ENCODE measurements at places on chromosomes 11 and 22.

DNA sequence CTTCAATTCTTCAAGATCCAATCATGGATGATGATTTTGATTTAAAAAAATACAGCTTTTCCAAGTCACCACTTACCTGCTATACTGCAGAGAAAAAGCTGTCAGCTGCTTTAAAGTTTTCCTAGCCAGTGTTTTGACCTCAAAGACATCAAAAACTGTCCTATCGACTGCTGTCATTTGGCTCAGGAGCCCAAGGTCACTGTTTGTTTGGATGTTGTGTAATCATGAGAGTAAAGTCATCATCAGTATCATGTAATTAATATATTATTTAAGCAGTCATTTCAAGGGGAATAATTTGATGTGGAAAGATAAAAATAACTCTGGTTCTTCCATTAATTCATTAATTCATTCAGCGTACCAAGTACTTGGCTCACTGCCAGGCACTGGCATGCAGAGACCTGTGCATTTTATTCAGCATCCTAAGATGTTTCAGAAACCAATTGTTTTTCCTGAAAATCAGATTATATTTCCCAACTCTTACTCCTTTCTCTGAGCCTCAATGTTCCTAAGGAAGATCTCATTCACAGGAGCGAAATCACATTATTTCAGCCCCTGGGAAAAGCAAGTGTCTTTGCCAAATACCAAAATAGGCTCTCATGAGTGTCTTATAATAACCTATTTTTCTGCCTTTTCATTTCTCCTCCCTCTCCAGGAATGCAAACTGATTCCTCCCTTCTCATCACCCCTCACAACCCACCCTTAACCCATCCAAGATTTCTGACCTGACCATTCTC, 59.9 kb downstream of the SLC1A2 start:
- no peak for DNase-seq

DNA sequence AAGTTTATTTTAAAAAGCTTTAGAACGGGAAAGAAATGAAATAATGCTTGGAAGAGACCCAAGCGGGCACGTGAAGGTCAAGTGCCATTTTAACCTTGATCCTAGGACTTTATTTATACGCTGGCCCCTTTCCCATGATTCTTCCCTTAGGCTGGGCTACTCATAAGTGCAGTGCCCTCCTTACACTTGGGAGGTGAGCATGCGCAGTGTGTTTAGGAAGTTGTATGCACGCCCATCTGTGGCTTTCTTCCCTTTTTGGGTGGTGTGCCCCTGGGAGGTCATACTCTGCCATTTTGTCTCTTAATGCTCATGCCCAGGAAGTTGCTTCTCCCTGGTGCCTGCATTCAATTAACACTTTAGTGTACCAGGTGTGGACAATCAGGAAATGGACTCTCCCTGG, 239.7 kb downstream of the SWAP70 start:
- no peak for DNase-seq

- peak; percentile 69 for DNase-seq
These were observed 13.7 kb upstream of the ST3GAL4 start for GRCh38 chr11:126341760-126342161.

- DNase-seq, result no peak
These were observed 4.6 kb upstream of the PAMR1 start for GRCh38 chr11:35529971-35530495.

GRCh38 chr11:124481365-124482323, 36.1 kb upstream of the OR8B8 start:
- no peak for DNase-seq

- DNase-seq, result no peak
These were observed 159.8 kb downstream of the ADAMTS15 start for GRCh38 chr11:130608287-130608686.

DNA sequence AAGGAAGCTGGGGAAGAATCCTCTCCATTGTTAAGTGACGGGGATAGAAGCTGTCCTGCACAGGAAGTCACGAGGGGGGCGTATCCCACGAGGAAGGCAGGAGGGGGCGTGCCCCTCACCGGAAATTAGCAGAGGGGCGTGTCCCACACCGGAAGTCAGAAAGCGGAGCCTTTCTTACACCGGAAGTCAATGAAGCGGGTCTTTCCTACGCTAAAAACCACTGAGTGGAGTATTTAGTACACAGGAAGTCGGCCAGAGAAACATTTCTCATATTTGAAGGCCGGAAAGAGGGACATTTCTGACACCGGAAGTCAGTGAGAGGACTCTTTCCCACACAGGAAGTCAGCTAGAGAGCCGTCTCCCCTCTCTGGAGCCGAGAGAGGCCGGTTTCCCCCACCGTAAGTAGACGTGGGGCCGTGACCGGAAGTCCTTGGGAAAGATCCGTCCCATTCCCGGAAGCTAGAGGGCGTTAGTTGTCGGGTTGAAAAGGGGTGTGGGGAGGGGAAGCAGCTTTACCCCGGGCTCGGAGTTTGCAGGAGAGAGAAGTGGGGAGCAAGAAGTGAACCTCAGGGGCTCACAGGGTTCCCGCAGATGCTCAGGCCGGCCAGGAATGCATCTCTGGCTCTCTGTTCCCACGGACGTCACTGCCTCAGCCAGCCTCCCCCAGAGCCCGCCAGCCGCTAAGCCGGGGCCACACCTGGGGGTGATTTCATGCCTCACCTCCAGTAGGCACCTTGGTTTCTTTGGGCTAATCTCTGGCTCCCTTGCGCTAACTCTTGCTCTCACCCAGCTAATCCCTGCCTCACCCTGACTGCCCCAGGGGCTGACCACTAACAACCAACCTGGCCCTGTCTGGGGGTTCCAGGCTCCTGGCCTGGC, 15.4 kb downstream of the MIAT start:
- peak; percentile 92 for DNase-seq

DNA sequence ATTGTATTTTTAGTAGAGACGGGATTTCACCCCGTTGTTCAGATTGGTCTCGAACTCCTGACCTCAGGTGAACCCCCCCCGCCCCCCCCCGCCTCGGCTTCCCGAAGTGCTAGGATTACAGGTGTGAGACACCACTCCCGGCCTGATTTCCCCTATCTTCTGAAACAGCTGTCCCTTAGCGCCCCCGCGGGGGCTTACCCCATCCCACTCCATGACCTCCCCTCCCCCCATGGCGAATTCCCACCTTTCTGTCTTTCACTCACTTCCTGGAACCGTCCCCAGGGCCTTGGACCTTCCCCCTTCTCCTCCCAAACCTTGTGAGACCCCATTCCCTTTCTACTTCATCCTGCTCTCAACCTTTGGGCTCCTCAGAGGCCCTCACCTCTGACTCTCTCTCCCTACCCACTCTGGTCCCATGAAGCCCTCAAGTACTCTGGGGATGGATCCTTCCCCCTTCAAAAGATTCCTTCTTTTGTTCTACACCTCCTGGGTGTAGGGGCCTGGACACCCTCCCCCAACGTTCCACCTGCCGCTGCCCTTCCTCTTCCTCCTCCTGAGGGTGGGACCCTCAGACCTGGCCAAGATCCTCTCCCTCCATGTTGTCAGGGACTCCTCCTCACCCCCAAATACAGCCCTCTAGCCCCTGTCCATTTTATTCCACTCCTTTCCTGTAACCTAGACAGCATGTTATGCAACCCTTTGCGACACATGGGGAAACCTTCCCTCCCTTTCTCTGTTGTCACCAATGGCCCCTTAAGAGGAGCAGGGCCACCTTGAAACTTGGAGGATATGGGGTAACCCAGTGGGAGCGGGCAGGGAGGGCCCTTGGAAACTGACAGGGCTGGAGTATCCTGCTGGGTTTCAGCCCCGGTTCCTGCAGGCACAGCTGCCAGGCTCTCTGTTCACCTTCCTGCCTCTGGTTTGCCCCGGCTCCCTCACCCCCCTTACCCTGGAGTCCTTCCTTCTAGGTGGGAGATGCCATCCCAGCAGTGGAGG, 1.1 kb downstream of the PRDX5 start:
- no peak for DNase-seq

DNA sequence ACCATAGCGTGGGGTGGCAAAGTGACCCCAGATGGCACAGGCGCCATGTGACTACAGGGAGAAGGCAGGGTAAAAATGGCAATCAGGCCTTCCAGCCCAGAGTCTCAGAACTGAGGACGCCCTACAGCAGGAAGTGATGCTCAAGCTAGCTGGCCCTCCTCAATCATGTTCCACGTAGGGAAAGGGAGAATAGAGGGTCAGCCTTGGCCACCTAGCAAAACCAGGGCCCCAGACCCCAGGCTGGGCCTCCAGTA, 978 bp upstream of the ANKRD13D start:
- DNase-seq, result no peak

GRCh38 chr11:28632338-28632737, 524.1 kb downstream of the METTL15 start:
- no peak for DNase-seq

DNA sequence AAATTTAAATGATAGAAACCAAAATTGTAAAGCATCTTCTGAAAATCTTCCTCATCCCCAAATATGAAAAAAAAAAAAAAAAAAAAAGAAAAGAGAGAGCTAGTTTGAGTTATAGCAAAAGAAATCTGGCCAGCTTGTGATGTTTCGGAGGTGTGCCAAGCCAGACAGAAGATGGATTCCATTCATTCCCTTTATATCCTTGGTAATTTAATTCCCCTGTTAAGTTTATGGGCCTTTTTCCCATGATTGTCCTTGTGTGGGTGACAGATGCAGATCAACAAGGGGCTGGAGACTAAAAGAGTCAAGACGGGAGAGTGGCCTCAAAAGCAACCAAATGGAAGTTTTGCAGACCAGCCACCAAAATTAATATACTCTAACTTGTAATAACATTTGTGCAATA, 47.6 kb upstream of the PARVA start:
- no peak for DNase-seq

DNA sequence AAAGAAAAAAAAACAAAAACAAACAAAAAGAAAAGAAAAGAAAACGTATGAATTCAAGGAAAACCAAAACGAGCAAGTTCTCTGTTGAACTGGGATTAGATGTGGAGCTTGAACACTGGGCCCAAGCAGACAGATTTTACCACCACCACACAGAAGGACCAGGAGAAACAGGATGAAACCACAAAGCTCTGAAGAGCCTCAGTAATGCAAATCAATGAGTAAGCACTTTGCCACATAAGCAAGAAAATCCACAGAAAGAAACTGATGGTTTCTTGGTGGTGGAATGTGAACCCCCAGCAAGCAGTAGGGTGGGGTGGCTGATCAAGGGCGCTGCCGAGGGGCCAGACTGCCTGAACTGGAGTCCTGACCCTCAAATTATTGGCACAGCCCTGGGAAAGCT, 50.9 kb upstream of the NFRKB start:
- DNase-seq, result no peak

DNA sequence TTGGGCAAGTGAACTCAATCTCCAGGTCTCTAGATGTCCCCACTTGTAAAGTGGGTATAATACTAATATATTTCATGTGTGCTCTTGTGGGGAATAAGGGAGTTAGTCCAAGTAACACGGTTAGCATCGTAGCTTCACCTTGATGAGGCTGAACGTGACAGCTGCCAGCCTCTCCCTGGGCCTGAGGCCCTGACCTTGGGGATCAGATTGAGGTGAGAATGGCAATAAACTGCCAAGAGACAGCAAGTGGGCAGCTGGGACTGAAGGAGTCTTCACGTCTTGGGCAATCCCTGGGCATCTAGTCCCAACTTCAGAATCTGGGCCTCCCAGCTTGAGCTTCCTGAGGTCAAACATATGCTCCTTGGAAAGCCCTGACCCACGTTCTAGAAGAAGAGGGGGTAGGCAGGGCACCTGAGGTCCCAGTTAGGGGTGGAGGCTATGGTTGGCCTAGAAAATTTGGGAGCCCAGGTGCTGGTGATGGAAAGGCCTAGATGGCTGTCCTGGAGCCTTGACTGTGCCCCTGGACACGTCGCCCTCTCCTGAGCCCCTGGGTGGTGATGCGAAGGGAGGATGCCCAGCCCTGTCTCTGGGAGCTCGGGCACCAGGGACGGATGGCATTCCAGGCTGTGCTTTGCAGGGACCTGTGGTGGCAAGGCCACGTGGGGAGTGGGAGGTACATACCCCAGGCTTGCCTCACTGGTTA, 23.4 kb downstream of the ADAMTS15 start:
- DNase-seq, result no peak

All from HS-27A (cell line).